ENCODE measurements at places on chromosomes 4 and X.
A peak's percentile ranks its signal among the peaks of the same experiment; 100 is the strongest.

DNA sequence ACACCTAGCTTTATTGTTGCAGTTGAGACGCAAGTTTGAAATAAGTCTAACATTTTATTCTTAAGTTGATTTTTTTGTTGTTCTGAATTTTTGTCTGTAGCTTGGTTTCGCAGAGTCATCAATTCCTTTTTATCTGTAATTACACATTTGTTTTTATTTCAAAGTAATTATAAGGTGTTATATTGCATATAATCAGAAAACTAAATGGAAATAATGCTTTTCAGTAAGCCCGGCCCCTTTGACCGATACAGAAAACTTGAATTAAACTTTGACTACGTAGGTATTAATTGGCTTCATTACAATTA lies 2.1 kb downstream of the KDM6A start:
- DNase-seq, result no peak

DNA sequence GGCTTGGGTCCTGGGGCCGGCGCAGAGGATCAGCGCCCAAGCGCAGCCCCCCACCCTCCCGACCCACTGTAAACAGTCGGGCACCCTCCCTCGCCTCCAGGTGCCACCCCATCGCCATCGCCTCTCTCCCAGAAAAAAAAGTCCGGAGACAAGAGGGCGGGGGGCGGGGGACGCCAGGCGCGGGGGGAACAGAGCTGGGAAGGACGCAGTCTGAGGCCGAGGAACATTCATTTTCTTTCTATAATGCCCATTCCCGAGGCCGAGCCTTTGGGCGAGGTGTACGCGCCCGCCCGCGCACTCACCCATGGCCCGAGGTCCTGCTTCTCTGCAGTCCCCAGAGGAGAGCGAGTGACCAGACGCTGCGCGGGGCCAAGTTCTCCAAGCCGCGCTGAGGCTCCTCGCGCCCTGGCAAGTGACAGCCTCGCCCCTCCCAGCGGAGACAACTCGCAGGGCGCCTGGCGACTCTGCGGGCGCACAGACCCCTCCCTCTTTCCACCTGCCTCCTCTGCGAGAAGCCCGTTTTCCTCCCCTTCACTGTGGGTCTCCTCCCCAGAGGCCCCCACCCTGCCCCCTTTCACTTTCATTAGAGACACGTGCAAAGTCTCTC lies 63.5 kb upstream of the WDR17 start:
- no peak for DNase-seq

DNA sequence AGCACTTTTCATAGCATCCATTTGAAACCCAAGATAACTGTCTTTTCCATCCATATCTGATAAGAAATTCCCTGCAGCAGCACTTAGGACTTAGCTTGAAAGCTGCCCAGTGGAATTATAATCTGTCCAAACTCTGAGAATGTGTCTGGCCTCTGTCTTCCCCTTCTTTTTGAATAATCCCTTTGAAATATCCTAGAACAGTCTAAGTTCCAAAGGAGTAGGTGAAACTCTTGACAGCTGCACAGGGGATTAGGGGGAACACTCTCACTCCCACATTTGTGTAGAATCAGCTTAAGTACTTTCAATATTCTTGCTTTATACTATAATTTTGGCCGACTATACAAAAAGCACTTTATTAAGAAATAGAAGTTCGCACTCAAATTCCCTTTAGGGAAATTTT lies 157.7 kb downstream of the PAPSS1 start:
- no peak for DNase-seq

- peak; percentile 15 for DNase-seq
These were observed 217.7 kb upstream of the PSAPL1 start for GRCh38 chr4:7652451-7652881.

DNA sequence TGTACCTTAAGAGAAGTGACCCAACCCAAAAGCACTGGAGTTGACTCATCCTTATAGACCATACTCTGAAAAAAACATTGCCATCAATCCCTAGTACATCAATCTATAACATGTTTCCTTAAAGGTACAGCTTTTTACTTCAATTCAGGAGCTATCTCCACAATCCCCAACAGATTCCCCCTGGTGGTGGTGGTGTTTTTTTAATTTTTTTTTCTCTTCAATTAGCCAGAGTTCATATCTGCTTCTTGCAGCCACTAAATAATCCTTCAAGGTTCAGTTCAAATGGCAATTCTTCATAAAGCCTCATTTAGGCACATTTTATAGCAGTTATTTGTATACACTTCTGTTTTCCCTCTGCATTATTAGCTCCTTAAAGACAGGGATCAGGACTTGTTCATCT lies 60.7 kb upstream of the KDR start:
- no peak for DNase-seq

- no peak for DNase-seq
These were observed 802.0 kb downstream of the RAPGEF2 start for GRCh38 chr4:159904906-159905305.

DNA sequence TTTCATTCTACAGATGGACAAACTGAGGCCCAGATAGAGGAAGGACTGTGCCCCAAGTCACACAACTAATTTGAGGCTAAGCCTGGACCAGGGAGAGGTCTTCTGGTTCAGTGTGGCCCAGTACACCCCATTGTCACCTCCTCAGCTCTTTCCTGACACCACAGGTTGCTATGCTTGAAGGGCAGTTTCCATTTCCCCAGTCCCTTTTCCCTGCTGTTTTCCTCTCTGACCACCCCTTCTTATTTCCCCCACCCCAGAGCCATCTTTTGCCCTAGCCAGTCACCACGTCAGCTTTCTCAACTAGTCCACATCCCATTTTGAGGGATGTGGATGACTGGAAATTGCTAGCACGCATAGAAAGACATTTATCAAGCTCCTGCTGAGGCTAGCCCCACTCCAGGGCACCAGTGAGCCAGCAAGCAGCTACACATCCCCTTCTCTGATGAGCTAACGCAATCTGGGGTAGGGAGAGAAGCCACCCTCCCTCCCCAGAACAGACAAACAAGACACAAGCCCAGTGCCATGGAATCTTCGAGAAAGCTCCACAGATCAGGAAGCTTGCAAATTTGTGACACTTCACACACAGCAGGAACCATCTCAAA lies 1.3 kb downstream of the GABRE start:
- DNase-seq, result no peak

DNA sequence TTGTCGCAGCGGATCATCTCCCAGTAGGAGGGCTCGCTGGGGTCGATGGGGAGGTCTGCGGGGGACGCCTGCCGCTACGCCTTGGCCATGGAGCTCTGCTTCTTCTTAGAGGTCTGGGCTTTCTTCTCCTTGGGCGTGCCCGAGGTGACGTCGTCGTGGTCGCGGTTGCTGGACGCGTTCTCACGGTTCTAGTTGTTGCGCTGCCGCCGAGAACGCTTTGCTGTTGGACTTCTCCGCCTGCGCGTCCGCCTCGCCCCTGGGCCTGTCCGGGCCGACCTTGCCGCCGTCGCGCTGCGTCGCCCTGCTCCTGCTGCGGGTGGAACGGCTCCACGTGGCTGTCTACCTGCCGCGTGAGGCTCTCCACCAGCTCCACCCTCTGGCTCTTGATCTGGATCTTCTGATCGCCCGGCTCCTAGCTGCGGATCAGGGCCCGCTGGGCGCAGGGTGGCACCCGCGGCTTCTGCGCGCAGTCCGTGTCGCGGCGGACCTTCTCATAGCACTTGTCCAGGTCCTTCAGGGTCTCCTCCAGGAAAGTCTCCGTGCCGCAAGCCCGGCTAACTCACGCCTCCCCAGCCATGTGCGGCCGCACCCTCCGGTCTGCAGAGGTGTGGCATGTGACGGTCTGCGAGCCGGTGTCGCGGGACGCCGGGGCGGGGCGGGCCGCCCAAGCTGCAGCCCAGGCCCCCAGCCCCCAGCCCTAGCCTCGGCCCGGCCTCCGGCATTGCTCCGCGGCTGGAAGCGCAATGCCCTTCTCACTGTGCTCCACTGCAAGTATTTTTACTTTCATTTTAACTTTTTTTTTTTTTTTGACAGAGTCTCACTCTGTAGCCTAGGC lies 40.5 kb upstream of the OGT start:
- DNase-seq, result peak; percentile 33

DNA sequence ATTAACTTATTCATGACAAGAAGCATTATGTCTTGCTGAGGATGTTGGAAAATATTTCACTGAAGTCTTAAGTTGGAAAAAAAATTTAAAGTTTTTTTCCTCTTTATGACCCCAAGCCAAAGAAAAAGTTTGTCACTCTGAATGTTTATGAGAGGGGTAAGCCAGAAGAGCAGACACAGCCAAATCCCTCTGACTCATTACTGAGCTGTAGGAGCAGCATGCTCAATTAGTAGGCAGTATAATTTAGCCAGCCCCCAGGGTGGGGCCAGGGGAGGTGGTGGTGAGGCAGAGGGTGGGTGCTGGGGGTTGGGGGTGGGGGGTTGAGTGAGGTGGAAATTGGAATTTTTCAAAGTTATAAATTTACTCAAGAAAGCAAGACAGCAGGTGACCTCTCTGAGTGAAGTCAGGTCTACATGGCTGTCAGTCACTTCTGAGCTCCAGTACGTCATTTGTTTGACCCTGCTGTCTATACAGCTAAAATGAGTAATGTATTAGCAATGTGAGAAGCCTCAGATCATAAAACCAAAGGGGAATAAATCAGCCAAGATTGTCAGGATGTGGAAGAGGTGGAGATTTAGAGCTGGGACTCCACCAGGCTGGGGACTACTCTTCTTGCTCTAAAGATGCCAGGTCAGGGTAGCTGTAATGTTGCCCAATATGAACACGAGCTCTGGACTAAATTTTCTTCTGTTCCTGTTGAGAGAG lies 98.8 kb upstream of the NDP start:
- DNase-seq, result no peak

- DNase-seq, result no peak
These were observed 128.3 kb downstream of the MANBA start for GRCh38 chr4:102632241-102633065.

- DNase-seq, result no peak
These were observed 467.9 kb downstream of the INPP4B start for GRCh38 chr4:142378179-142378578.

- DNase-seq, result no peak
These were observed 299.9 kb upstream of the SFRP2 start for GRCh38 chr4:154088741-154089140.

DNA sequence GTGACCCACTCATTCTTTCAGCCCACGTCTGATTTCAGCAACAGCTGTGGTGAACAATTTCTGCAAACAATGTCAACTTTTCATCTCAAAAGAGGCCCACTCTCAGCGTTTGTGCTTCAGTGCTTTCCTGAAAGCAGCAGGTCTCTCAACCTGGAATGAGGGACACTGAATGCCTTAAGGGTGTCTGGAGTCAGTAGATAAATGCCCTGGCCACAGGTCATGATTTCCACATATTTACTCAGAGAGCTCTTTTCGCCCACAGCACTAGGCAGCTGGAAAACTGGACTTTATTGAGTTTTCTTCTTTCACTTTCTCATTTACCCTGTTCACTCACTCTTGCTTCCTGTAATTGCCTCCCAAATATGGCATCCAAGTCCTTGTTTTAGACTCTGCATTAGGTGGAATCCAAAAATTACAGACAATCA lies 52.8 kb downstream of the NPFFR2 start:
- DNase-seq, result no peak

DNA sequence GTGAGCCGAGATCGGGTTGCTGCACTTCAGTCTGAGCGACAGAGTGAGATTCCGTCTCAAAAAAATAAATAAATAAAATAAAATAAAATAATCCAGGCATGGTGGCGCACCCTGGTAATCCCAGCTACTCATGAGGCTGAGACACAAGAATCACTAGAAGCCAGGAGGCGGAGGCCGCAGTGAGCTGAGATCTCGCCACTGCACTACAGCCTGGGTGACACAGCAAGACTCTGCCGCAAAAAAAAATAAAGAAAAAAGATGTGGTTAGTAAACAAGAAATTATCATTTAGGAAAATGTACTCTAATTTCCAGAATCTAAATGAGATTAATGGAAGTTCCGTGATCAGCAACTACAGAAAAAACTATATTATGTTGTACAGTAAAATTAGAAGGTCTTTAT lies 14.5 kb upstream of the LRBA start:
- no peak for DNase-seq

- DNase-seq, result no peak
These were observed 1.5 kb upstream of the MSMO1 start for GRCh38 chr4:165325732-165326512.

DNA sequence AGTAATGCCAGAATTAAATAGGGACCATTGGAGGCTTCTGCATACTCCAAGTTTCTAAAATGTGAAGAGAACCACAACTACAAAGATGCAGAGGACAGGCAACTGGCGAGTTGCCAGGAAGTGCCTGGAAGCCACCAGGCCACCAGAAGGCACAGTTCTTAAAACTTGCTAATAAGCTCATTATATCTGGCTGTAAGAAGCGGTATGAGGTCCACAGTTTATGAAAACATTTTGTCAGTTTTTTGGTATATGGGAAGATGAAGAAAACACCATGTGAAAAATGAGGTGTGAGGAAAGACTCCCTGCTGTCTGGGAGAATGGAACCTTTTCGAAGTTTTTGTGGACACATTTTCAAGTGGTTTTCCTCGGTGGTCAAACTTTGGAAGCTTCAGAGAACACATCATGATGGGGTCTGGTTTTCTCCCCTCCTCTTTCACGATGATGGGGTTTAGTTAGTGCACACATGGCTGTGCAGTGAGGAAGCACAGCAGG lies 202.7 kb downstream of the NR3C2 start:
- no peak for DNase-seq

- DNase-seq, result no peak
These were observed 5.4 kb upstream of the LSM6 start for GRCh38 chr4:146170149-146170548.

GRCh38 chr4:1171311-1172227 lies 814 bp downstream of the SPON2 start:
- DNase-seq, result no peak

GRCh38 chr4:3598695-3599227 lies 66.5 kb upstream of the LRPAP1 start:
- DNase-seq, result no peak

- no peak for DNase-seq
These were observed 9.5 kb downstream of the LGI2 start for GRCh38 chr4:25021216-25021615.

- DNase-seq, result no peak
These were observed 467.7 kb downstream of the IL15 start for GRCh38 chr4:142104041-142104440.

DNA sequence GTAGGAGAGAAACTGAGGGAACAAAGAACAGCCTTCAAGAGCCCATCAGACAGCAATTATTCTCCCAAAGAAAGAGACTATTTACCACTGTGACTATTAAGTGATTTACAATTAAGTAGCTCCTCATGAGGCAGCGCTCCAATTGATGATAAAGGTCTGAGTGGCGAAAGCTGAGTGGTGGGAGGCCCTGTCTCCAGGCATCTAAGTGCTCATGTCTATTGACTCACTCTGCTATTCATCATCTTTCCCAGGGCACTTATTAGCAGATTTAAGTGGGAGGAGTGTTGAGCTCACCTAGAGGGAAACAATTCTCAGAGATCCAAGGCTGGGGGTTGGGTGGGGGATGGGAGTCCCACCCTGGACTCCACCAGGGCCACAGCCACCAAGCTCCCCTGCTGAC lies 23.3 kb downstream of the AMER1 start:
- DNase-seq, result no peak

DNA sequence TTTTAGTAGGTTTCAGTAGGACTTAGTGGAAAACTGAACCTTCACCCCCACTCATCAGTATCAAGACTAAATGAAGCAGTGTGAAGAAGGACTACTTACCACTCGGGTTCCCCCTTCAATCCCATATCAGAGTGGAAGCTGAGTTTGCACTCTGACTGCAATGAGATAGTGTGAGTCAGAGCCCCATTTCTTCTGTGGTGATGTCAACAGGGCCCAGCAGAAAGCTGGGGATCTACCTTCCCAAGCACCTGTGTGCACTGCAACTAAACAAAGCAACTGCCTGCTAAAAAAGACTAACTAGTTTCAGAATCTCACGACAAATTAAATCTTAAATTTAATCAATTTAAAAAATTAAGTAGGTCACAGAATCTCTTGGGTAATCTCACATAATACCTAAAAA lies 1837.0 kb upstream of the PCDH7 start:
- DNase-seq, result no peak

GRCh38 chr4:95627024-95627605 lies 78.3 kb upstream of the UNC5C start:
- no peak for DNase-seq

Measured in stimulated activated CD8-positive, alpha-beta memory T cell treated with anti-CD3 and anti-CD28 coated beads, Interleukin-7, amount 100 ng/mL, for 4 hours (primary cell).